Ovary (tissue), 10 donors: ENCODE measurements at places on chromosomes 16 and 17. TPM values are rescaled to one million over a fixed set of nuclear protein-coding genes. Genes with fewer than 3 reads are reported as not detected.

Gene EIF4A3
- 114 TPM for total RNA-seq

DNA sequence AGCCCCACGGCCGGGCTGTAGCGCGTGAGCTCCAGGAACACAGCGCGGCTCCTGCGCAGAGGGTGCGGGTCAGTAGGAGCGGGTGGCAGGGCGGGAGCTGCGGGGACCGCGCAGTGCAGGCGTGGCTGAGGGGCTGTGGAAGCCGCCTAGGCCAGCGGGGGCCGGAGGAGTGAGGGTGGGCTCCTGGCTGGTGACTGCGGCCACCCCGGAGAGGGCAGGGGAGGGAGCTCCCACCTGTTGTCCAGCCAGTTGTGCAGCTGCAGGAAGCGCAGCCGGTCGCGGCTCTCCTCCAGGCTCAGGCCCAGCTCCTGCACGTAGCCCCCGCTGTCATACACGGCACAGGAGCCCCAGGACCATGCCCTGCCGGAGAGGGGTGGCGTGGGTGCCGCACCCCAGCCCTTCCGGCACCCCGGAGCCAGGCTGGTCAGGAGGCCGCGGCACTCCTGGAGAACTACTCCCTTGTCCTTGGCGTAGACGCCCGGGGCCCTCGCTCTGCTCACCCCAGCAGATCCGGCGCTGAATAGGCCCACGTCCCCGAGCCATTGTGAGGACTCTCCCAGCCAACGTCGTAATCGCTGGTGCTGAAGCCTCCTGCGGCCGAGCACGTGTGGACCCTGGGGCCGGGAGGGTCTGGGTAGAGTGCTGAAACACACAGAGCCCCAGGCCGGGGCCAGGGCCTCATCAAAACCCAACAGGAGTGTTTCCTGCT is 43.9 kb downstream of the TSC2 start:
- peaks cover 6% of the 10 kb centered on the region for H3K4me1 ChIP-seq
- H3K27me3 ChIP-seq = no peaks in the 10 kb centered on the region
- H3K27ac ChIP-seq = no peak overlapping the region

DNA sequence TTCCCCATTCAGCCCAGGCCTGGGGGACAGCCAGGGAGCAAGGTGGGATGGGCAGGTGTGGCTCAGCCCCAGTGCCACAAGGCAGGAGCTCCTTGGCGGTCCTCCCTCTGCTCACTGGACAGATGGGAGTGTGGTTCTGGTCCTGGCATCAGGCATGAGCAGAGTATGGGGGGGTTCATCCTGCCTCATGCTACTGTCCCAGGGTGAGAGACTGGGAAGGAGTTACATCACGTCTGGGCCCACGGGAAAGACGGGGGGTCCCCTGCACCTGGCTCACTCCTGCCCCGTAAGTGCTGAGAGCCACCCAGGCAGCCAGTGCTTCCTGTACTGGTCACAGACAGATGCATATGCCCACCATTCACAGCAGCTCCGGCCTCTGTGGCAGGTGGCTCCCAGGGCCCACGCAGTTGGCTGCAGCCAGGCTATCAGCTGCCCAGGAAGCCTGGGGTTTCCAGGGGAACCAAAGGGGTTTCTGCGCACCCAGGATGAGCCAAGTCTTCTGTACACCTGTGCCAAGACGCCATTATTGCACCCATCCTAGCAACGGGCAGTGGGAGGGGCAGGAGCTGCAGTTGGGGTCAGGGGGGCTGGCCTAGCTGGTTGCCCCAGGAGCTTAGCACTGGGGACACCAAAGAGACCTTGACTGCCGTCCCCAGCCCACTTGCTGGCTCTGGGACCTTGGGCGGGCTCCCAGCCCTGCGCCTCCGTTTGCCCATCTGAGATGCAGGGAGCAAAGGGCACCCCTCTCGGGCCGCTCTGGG is 1.9 kb downstream of the BAIAP3 start:
- H3K27ac ChIP-seq = no peak overlapping the region
- no peaks in the 10 kb centered on the region for H3K36me3 ChIP-seq

Gene CDH1
- total RNA-seq = 3.1 TPM

Gene TEDC2
- 0.77 TPM for total RNA-seq

- DNase-seq = no peak
- H3K4me1 ChIP-seq = no peaks in the 10 kb centered on the region
- H3K36me3 ChIP-seq = no peaks in the 10 kb centered on the region
Observed at GRCh38 chr16:27486344-27486743, 63.4 kb downstream of the GTF3C1 start.

DNA sequence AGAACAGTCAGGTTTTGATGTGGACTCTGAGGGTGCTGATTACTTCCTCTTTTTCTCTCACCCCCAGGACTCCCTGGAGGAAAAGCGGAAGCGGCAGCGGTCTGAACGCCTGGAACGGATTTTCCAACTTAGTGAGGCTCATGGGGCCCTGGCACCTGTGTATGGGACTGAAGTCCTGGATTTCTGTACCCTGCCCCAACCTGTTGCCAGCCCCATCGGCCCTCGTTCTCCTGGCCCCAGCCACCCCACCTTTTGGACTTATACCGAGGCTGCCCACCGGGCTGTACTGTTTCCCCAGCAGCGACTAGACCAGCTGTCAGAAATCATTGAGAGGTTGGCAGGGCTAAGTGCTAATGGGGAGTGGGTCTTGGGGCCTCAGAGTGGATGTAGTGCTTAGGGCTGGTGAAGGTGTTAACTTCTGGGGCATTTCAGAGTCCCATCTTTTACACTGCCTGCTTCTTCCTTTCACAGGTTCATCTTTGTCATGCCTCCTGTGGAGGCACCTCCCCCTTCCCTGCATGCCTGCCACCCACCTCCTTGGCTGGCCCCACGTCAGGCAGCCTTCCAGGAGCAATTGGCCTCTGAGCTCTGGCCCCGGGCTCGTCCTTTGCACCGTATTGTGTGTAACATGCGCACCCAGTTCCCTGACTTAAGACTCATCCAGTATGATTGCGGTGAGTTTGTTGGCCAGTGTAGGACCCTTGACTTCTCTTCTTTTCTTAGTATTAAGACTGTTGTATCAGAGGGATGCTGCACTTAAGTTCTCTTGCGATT is 19.1 kb upstream of the PHKG2 start:
- H3K36me3 ChIP-seq = no peaks in the 10 kb centered on the region
- no peak for DNase-seq
- no peak overlapping the region for H3K4me3 ChIP-seq
- no peak overlapping the region for H3K27ac ChIP-seq

Gene ZNF200
- total RNA-seq = 9.2 TPM

- H3K36me3 ChIP-seq = no peaks in the 10 kb centered on the region
- no peak overlapping the region for H3K4me3 ChIP-seq
- no peaks in the 10 kb centered on the region for H3K27me3 ChIP-seq
- H3K27ac ChIP-seq = no peak overlapping the region
- DNase-seq = no peak
Observed at GRCh38 chr17:40203131-40203530, 16.0 kb upstream of the WIPF2 start.

- H3K27ac ChIP-seq = no peak overlapping the region
- no peak overlapping the region for H3K4me3 ChIP-seq
- no peaks in the 10 kb centered on the region for H3K4me1 ChIP-seq
- H3K36me3 ChIP-seq = no peaks in the 10 kb centered on the region
- H3K27me3 ChIP-seq = no peaks in the 10 kb centered on the region
Observed at GRCh38 chr17:19569785-19570543, 36.3 kb downstream of the SLC47A1 start.

- H3K27ac ChIP-seq = no peak overlapping the region
- no peak overlapping the region for H3K4me3 ChIP-seq
- H3K4me1 ChIP-seq = no peaks in the 10 kb centered on the region
- no peaks in the 10 kb centered on the region for H3K27me3 ChIP-seq
- H3K36me3 ChIP-seq = no peaks in the 10 kb centered on the region
Observed at GRCh38 chr17:40516581-40517285, 15.3 kb upstream of the TNS4 start.

Gene TM4SF5
- not detected for total RNA-seq

Gene SSTR5
- total RNA-seq = not detected

Gene CCDC200
- total RNA-seq = 0.57 TPM

Gene NR1D1
- 64.1 TPM for total RNA-seq

Gene HSD17B2
- not detected for total RNA-seq

DNA sequence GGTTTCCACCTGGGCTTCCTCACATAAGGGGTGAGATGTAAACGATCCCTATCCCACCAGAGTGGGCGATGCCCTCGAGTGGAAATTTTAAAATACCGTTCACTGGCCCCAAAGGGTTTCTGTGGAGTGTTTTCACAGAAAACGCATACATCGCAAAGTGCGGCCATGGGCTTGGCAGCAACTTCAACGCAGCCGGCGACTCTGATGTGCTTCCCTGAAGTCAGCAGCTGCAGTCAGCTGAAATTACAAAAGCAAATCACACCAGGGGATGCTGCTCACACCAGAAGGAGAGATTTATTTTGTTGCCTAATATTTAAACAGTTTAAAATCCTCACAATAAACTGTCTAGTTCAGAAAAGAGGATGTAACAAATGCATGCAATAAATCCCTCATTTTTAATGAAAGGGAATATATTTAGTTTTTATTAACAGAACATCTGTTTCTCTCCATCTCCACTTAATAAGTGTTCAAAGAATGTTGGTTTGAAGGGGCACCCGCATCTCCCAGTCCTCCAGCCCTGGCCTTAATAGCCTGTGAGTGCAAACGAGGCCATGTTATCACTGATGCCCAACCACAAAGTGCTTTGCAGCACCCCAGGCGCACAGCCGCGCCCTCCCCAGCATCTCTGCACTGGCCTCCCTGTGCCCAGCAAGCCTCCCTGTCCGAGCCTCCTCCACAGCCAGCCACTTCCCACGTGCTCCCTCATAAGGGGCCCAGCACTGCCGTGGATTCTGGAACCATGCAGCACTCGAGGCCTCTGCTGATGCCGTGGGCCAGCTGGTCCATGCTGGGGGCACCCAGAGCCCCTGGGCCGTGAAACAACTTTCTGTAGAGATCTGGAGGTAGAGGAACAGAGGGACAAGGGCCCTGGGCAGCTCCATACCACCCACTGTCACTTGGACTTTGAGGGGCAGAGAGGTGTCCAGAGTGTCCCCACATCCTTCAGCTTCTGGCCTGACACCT is 17.3 kb upstream of the XYLT2 start:
- H3K36me3 ChIP-seq = no peaks in the 10 kb centered on the region
- no peak overlapping the region for H3K27ac ChIP-seq
- no peak overlapping the region for H3K4me3 ChIP-seq
